ENCODE measurements at places on chromosomes 7 and 10.

- DNase-seq, result no peak
These were observed 605.6 kb upstream of the TEX47 start for GRCh38 chr7:89401099-89401498.

GRCh38 chr7:139125657-139126056 lies 16.1 kb upstream of the ZC3HAV1 start:
- DNase-seq, result no peak

DNA sequence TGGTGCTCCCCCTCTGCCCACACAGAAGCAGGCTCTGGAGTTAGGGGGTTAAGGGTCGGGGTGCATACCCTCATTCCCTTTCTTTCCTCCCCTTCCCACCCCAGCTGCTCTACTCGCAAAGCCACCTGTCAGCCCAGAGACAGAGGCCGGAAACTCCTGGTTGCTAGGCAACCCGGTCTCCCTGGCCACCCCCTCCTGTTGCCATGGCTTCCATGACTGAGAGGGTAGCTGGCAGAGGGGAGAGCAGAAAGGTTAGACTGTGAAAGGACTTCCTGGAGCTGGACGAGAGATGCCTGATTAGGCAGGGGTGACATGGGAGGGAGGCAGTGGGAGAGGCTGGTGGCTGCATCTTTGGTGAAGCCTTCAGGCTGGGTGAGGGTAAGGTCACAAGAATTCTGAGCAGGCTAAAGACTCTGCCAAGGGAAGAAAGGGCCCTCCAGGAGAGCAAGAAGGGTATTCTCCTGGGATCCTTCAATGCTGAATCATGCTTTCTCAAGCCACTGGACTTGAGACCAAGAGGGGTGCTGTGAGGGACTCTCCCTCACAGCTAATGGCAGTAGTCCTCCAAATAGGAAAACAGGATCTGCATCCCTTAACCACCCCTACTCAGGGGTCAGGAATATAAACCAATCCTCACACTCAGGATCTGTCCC lies 5.4 kb downstream of the PSD start:
- DNase-seq, result no peak

- peak; percentile 5 for DNase-seq
These were observed 22.4 kb upstream of the PPA1 start for GRCh38 chr10:70255329-70256299.

DNA sequence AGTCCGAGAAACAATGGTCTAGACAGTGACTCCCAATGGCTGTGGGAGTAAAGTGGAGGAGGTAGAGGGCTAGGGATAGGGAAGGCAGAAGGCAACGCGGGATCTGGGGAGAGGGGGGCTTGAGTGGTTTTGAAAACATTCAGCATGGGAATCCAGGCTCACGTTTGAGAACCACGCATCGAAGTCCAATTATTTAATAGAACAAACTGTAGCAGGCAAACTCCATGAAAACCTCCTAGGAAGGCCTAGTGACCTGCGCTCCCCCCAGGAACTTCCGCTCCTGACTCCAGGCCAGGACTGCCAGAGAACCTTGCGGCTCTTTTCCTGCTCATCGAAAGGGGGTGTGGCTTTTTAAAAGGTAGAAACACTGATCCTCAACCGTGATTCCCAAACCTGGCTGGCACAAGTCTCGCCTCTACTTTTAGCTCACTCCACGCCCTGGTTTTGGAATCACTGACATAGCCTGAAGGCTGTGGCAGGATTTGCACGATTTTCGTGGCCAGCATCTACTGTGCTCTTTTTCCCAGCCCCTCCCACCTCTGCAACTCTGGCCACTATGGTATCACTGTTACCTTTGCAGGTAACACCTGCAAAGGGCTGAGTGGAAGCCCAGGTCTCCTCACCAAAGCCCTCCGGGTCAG lies 43.4 kb downstream of the MYOF start:
- no peak for DNase-seq

- no peak for DNase-seq
These were observed 6.0 kb downstream of the WIPF3 start for GRCh38 chr7:29812185-29812876.
